ENCODE measurements at places on chromosomes 5 and 9.

DNA sequence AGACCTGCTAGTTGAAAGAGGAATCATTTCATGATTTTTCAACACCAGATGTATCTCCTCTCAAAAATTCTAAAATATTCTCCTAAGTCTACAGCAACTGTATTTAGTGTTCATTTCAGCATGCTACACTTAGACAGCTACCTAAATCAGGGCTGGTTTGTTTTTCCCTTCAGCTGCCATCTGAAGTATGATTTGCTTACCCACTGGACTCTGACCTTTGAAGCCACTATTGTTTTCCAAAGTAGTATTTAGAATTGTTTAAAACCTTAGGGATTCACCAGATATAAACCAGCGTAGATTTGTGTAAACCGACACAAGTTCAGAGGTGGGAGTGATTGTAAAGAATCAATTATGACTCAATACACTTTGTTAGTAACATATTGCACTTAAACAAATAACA lies 193.1 kb downstream of the ADAMTS6 start:
- H3K27ac ChIP-seq = no peak overlapping the region
- no peaks in the 10 kb centered on the region for H3K27me3 ChIP-seq
- no peaks in the 10 kb centered on the region for H3K4me1 ChIP-seq
- no peak overlapping the region for H3K4me3 ChIP-seq
- H3K36me3 ChIP-seq = no peaks in the 10 kb centered on the region

GRCh38 chr9:130118841-130119518 lies 53.2 kb upstream of the NCS1 start:
- H3K36me3 ChIP-seq = no peaks in the 10 kb centered on the region
- H3K27ac ChIP-seq = no peak overlapping the region
- H3K4me1 ChIP-seq = no peaks in the 10 kb centered on the region
- DNase-seq = no peak

GRCh38 chr5:131322926-131323325 lies 59.1 kb downstream of the CDC42SE2 start:
- H3K4me1 ChIP-seq = no peaks in the 10 kb centered on the region
- no peak overlapping the region for H3K4me3 ChIP-seq
- H3K36me3 ChIP-seq = no peaks in the 10 kb centered on the region
- no peaks in the 10 kb centered on the region for H3K27me3 ChIP-seq

- DNase-seq = no peak
- H3K4me1 ChIP-seq = no peaks in the 10 kb centered on the region
- H3K36me3 ChIP-seq = no peaks in the 10 kb centered on the region
- no peak overlapping the region for H3K27ac ChIP-seq
- no peak overlapping the region for H3K4me3 ChIP-seq
- H3K27me3 ChIP-seq = no peaks in the 10 kb centered on the region
These were observed 20.3 kb downstream of the SLC45A2 start for GRCh38 chr5:33964132-33964700.

DNA sequence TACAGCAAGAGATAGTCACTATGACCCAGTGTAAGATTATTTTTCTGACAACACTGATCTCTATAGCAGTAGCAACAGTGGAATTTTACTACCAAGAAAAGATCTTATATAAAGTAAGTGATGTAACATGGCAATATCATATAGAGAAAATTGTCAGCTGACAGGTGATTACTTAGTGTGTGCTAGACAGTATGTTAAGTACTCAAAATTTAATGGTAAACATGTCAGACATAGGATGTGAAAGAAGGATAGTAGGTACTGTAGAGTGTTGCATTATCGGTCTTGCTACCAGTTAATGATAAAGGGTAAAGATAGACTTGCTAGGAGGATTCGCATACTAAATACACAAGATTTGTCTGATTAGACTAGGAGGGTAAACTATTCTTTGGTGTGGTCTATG lies 247.4 kb downstream of the CYLC2 start:
- H3K4me1 ChIP-seq = no peaks in the 10 kb centered on the region
- no peaks in the 10 kb centered on the region for H3K36me3 ChIP-seq
- H3K27ac ChIP-seq = no peak overlapping the region
- no peaks in the 10 kb centered on the region for H3K27me3 ChIP-seq

DNA sequence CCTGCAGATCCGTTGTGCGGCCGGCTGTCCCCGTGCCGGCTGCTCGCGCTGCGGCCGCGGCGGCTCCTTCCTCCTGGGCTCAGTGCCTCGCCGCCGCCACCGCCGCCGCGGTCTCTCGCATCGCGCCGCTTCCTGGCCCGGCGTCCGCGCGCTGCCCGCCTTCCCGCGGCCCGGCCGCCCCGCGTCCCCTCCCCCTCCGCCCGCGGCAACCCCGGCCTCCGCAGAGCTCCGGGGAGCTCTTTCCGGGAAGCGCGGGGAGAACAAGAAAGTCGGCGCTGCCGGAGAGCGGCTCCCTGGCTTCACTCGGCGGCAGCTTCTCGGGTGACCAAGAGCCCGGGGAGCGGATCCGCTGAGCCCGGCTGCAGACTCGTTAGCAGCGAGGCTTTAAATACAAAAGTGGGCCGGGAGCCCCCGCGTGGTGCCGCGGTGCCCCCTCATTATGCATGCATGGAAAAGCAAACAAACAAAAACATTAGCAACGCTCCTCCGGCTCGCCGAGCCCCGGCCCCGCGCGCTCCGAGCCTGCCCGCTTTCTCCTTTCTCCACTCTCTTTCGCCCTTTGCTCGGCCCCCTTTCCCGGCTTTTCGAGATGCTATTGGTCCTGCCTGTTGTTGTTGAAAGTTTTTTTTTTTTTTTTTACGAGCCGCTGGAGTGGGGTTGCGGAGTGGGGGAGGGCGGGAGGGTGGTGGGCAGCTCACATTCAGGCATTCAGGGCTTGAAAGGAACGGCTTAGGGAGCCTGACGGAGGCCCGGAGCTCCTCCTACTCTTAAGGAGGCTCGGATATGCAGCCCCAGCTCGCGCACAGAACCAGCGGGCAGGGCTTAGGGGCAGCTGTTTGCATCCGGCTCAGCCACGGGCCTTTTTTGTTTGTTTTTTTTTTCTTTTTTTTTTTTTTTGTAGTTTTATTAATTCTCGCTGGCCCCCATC lies at the start of gene GAS1:
Gene GAS1 (minus strand): TSS at position 361 of the 928 bp plus-strand sequence. CDS start 727 bp downstream, outside the sequence.
- DNase-seq = peak; percentile 80
- peak within 1 kb of the TSS; percentile 83 for H3K4me3 ChIP-seq
- H3K27me3 ChIP-seq = peaks cover 30% of the 10 kb centered on the region
- H3K36me3 ChIP-seq = no peaks in the 10 kb centered on the region
- H3K4me1 ChIP-seq = peaks cover 5% of the 10 kb centered on the region
- peak within 1 kb of the TSS; percentile 77 for H3K27ac ChIP-seq

DNA sequence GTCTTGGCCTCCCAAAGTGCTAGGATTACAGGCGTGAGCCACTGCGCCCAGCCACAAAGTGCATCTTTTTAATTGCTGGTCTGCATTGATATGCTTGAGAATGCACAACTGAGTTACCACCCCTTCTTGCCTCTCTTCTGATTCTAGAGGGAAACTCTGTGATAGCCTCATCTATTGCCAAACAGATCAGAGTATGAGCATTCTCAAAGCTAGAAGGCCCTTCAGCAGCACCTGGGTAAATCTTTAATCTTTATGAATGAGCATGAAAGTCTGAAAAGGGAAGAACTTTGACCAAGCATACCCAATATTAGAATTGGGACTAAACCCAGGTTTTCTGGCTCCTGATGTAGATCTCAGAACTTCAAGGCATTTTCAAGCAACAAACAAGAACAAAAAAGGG lies 298.3 kb upstream of the TNC start:
- H3K4me1 ChIP-seq = no peaks in the 10 kb centered on the region
- no peaks in the 10 kb centered on the region for H3K36me3 ChIP-seq
- no peaks in the 10 kb centered on the region for H3K27me3 ChIP-seq

All from colonic mucosa (tissue), 4 donors.